ENCODE measurements at places on chromosomes 6 and 20.

- no peak for DNase-seq
These were observed 25.2 kb downstream of the PHF3 start for GRCh38 chr6:63660757-63661156.

- DNase-seq = no peak
These were observed 1.9 kb downstream of the ACTL10 start for GRCh38 chr20:33668466-33669155.

GRCh38 chr20:12617076-12617475, 391.7 kb upstream of the SPTLC3 start:
- DNase-seq = no peak

GRCh38 chr6:11163932-11164331, 52.4 kb upstream of the ERVFRD-1 start:
- no peak for DNase-seq

- no peak for DNase-seq
These were observed 80.0 kb downstream of the EYS start for GRCh38 chr6:65627015-65627414.

GRCh38 chr20:63889241-63890200, 5.4 kb upstream of the DNAJC5 start:
- no peak for DNase-seq

- DNase-seq = no peak
These were observed 3.4 kb downstream of the NUDT3 start for GRCh38 chr6:34389034-34389433.

- DNase-seq = no peak
These were observed 8.0 kb downstream of the HTR1B start for GRCh38 chr6:77455271-77455670.

- DNase-seq = no peak
These were observed 12.8 kb downstream of the PFDN4 start for GRCh38 chr20:54220722-54221121.

GRCh38 chr20:53660947-53661381, 67.3 kb upstream of the ZNF217 start:
- no peak for DNase-seq

DNA sequence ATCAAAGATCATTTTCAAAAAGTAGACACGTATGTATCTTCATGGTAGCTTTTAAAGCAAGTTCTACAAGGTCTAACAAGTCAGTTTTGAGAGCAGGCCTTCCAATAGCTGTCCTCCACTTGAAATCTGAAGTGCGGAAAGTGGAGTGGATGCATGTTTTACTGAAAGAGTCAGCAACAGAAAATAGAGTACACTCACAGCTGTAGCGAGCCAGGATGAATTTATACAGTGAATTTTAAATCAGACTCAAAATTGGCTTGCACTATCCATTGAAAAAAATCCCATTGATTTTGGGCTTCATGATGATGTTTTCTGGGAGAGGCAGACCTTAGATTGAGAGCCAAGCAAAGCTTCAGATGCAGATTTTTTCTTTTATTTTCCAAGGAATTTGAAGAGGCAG, 80.6 kb downstream of the GJA10 start:
- no peak for DNase-seq

Data from RKO (cell line).